Hematopoietic multipotent progenitor cell treated with erythropoietin and hydrocortisone succinate and interleukin-3 and kit ligand, for 6 days (in vitro differentiated cells): ENCODE measurements at places on chromosomes 4 and X.

DNA sequence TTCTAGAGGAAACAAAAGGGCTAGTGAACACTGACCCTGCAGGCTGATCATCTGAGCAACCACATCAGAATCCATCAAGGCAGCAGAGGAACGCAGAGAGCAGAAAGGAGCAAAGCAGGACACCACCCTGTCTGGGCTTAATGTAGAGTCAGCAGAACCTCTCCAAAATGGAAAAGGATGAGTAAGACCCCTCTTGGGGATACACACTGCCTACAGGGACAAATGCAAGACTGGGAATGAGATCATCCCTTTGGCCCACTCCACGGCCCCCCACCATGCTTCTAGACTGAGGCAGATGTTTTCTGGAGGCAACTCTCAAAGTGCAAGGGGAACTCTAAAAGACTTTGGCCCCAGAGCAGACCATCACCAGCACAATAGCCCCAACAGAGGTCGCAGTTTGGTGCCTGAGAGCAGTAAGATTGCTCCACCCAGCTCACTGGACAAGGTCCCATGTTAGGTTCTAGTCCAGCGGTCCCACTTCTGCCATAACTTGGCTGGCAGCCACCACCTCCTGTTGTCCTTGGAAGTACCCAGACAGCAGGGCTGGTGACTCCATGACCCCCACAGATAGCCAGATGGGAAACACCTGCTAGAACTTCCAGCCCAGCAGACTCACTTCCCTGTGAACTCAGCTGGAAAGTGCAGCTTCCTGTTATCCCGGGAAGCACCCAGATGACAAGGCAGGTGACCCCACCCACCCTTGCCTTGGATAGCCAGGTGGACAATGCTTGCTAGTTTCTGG is 372.7 kb downstream of the INPP4B start:
- DNase-seq: no peak

GRCh38 chr4:186848437-186848836 is 124.8 kb upstream of the FAT1 start:
- DNase-seq: no peak

DNA sequence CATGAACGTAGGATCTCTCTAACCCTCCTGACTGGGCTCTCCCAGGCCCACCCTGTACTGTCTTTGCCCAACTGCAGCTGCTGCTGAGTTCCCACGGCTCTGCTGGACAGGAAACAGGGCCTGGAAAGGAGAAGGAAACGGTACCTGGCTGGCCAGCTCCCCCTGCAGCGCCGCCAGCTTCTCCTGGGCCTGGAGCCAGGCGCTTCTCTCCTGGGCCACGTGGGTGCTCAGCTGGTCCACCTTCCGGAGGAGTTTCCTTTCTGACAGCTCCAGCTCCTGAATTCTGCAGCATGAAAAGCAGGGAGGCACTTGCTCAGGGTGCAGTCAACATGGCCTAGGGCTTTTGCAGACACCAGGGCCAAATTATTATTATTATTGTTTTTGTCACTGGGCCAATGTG is 6.5 kb downstream of the C4orf50 start:
- no peak for DNase-seq

GRCh38 chr4:13298655-13299054 is 185.5 kb downstream of the RAB28 start:
- DNase-seq: no peak

GRCh38 chr4:123468479-123469031 is 72.0 kb downstream of the SPRY1 start:
- DNase-seq: no peak

GRCh38 chr4:111639120-111639690 is 506.0 kb upstream of the FAM241A start:
- DNase-seq: no peak

DNA sequence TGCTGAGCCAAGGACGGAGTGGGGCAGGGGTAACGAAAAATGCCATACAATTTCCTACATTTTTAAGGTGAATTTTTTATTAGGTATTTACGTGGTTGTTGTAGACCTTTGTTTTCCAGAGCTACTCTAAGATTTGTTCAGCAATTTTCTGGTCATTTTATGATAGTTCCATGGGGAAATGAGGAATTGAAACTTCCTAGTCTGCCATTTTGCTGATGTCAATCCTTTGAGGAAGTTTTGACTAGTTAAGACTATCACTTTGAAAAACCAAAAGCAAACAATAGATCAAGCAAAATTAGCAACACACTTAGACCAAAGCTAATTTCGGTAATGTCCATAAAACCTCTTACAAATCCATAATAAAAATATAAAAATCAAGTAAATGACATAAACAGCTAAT is 7.0 kb upstream of the TLR3 start:
- no peak for DNase-seq

- DNase-seq: no peak
These were observed 40.4 kb upstream of the PAPSS1 start for GRCh38 chr4:107760281-107760947.

GRCh38 chrX:50723006-50723405 is 91.0 kb downstream of the SHROOM4 start:
- no peak for DNase-seq

DNA sequence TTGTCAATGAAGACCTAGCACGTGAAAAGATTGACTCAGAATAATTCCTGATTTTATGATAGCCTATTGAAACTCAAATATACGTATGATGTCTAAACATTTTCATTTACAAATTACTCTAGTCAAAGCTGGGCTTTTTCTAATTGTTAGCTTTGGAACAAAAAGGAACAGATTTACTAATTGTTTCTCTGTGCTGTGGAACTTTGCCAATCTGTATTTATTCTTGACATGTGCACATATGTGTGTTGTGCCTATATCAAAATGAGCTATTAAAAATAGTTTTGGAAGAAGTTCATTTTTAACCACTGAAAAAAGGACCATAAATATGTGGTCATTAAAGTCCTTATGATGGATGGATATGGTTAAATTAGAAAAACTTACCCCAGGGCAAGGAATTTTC is 85.4 kb upstream of the PACRGL start:
- DNase-seq: no peak

DNA sequence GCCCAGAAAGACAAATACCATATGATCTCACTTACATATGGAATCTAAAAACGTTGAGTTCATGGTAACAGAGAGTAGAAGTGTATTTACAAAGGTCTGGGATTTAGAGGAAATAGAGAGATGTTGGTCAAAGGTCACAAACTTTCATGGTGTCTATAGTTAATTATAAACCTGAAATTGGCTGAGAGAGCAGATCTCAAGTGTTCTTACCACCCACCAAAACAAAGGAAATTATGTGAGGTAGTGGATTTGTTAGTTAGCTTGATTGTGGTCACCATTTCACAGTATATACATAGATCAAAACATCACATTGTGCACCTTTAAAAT is 186.8 kb downstream of the NWD2 start:
- DNase-seq: no peak

DNA sequence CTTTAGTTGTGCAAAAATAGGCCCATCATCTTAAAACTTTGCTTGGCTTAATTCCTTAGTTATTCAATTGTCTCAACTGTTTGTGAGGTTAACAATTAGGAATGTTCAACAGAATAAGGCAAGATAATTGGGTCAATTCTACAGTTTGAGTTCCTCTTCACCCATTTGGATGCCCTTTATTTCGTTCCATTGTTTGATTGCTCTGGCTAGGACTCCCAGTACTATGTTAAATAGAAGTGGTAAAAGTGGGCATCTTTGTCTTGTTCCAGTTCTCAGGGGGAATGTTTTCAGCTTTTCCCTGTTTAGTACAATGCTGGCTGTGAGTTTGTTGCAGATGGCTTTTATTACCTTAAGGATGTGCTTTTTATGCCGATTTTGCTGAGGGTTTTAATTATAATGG is 761.5 kb upstream of the GRIA3 start:
- DNase-seq: no peak
